ENCODE measurements at places on chromosomes 5 and 9.

- peak; percentile 57 for DNase-seq
These were observed 84.0 kb downstream of the GNAQ start for GRCh38 chr9:77947651-77948050.

GRCh38 chr5:111478266-111478665, 34.1 kb downstream of the STARD4 start:
- peak; percentile 45 for DNase-seq

GRCh38 chr5:110752953-110753352, 14.1 kb downstream of the SLC25A46 start:
- DNase-seq: no peak

GRCh38 chr9:136629001-136629878, 33.5 kb upstream of the EGFL7 start:
- DNase-seq: peak; percentile 52

DNA sequence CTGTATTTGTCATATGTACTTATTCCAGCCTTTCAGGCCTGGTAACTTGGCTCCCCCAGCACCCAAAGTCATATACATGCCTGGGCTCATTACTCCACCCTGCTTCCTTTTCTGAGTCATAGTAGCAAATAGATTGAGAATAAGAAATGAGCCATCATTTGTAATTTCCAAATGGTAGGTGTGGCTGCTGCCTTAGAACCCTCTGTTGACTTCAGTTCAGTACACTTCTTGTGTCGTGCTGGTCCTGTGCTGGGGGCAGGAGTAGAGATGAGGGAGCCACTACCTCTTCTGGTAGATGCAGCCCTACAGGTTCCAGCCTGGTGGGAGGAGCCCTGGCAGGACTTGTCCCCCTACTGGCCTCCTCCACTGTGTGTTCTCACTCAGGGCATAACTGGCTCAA, 11.1 kb downstream of the GM2A start:
- no peak for DNase-seq

- peak; percentile 37 for DNase-seq
These were observed 58.0 kb upstream of the SYNPO start for GRCh38 chr5:150582241-150583109.

GRCh38 chr5:375921-376798, 54.6 kb downstream of the AHRR start:
- no peak for DNase-seq

- no peak for DNase-seq
These were observed 26.8 kb upstream of the CSF1R start for GRCh38 chr5:150113047-150113744.
